ENCODE measurements at places on chromosomes 7 and 10.

DNA sequence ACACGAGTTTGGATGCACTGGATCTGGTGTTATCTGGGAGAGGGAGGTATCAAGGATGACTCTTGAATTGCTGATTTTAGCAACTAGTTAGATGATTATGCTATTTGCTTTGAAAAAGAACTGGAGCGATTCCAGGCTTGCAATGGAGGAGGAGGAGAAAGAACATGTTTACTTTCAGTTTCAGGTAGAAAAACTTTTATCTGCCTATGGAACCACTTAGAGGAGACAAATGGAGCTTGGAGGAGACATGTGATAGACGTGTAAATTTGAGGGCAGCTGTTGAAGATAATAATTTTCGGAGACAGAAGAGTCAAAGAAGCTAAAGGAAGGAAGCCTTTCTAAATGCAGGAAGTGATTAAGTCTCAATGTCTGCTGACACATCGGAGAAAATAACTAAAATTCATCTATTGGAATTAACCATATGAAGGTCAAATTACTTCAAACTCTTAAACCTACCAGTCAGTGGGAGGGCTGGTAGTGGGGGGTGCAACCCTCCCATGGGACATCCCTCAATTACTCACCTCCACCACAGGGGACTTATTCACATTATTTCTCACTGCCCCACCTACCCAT lies 56.4 kb upstream of the GNAI1 start:
- no peak for DNase-seq

DNA sequence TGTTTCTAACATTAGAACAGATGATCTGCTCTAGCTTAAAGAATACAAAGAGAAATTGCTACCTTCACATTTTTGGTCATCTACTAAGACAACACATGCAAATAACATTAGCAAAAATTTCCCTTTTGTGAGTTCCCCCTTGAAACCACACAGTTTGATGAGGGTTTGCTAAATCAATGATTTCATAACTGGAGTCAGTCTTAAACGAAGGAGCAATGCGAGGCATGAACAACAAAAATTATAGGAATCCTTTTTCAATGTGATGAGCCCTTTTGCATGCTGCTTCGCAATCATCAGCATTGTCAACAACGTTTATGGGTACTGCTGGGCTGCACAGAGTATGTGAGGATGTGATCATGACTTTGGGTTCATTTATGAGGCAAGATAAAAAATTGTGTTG lies 286.4 kb downstream of the C7orf25 start:
- DNase-seq, result no peak

- no peak for DNase-seq
Measured at GRCh38 chr7:149627911-149628310, 130.3 kb upstream of the ZNF746 start.

GRCh38 chr7:6392712-6393666 lies 54.8 kb downstream of the DAGLB start:
- DNase-seq, result no peak

DNA sequence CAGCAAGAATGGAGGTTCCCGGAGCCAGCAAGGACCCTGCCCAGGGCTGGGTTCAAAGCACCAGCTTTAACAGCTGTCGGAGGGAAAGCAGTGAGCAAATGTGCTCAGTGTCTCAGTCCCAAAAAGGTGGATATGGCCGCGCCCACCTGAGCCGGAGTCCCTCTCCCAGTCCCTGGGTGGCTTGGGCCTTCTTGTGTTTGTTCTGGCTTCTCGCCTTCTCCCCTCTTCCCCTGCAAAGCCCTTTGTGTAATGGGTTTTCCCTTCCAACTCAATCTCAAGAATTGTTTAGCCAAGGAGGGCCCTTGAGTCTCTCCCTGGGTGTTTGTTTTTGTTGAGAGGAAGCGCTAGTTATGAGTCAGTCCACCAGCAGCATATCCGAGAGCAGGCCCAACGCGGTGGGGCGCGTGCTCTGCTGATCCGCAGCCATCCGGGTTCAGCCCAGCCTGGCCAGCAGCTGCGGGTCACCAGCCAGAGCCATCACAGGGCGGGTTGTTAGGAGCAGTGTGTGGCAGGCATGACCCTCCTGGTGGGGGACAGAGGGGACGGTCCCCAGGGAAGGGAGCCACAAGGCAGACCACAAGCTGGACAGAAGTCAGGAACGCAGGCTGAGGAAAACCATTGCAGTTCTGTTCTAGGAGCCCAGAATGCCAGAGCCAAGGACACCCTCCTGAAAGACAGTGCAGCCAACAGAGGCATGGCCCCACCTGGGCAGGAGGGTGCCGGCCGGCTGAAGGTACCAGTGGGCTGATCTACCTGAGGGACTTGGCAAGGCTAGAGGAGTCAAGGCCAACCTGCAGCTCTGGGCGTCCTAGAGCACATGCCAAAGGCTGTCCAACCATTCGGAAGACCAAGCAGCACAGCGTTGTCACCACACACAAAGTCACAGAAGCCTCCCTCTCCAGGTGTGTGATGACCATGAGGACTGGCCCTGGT lies 21.3 kb downstream of the CALML3 start:
- no peak for DNase-seq

DNA sequence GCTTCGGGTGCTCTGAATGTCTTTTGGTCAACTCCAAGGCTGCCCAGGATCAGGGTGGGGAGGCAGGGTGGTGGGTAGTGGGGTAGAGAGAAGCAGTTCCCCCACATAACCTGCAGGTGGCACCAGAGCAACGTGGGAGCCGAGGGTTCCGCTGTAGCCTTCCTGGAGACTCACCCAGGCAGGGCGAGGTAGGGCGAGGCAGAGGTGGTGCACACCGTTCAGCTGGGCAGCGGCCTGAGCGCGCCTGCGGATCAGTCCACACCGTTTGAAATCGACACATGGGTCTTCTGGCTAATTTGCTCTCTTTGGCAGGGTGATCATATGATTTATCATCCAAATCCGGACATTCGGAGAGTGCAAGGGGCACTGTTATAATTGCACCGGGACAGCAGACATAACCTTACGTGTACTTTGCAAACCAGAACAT lies 41.4 kb upstream of the MAP3K8 start:
- peak; percentile 18 for DNase-seq

- DNase-seq, result peak; percentile 58
Measured at GRCh38 chr10:73589563-73590126, 1.5 kb downstream of the USP54 start.

DNA sequence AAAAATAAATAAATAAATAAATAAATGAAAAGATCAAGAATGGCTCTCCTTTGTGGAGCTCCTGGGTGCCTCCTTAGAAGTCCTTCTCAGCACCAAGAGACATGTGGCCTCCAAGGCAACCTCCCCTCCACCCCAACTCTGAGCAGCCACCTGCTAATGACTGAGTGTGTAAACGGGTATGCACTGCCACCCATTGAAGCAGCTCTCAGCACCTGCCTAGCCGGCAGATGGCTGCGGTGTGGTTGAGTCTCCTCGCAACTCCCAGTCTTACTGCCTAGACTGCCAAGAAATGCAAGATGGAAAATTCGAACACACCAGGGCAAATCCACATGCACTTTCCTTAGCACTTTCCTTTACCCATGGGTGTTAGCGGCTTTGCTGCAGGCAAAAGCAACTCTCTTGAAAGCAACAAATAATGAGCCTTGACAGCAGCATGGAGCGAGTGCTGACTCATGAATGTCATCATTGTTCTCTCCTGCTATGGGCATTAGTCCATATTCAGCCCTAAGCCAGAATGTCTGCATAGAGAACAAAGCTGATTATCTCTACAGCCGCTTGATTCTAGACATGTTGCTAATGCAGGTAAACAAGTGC lies 913.9 kb upstream of the AUTS2 start:
- DNase-seq, result no peak

DNA sequence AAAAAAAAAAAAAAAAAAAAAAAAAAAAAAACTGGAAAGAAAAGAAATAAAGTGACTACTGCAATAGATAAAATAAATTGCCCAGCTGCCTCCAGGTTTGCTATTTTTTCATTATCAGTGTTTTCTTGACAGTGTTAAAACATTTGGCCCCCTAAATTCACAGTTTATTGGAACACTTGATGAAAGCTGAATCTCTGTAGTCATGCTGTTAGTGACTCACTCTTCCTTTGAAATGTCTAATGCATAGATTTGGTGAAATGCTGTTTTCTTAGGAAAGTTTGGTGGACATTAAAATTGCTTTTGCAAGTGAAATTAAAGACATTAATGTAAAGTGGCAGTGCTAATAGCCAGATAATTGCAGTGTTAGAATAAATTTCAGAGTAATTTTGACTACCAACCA lies 785.2 kb downstream of the NRG3 start:
- DNase-seq, result no peak

- no peak for DNase-seq
Measured at GRCh38 chr10:126061526-126061925, 165.2 kb downstream of the FANK1 start.

- no peak for DNase-seq
Measured at GRCh38 chr7:66099232-66099550, 15.5 kb upstream of the CRCP start.

GRCh38 chr7:143126146-143126545 lies 5.7 kb upstream of the PIP start:
- DNase-seq, result no peak

DNA sequence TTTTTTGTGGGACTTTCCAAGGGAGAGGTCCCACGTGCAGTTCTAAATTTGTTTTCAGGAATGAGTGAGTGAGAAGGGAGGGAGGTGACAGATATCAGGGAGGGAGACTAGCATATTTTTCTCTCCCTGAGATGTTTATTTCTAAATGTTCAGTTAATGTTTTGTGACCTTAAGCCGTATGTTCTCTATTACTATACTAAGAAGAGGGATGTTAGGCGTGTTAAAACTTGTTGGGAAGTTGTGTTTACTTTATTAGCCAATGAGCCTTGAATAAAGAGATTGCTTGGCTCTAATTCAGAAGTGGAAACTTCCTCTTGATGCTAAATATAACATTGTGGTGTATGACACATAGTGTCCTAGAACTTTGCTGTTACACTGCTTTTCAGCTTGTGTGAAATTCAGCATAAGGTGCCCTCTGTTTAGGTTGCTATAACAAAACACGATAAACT lies 37.3 kb downstream of the DNAH11 start:
- DNase-seq, result no peak

- DNase-seq, result no peak
Measured at GRCh38 chr7:78234634-78235033, 436.1 kb downstream of the PHTF2 start.

GRCh38 chr10:95503001-95503400 lies 58.2 kb downstream of the SORBS1 start:
- no peak for DNase-seq

- no peak for DNase-seq
Measured at GRCh38 chr7:100170101-100170897, 1.9 kb upstream of the GAL3ST4 start.

- DNase-seq, result peak; percentile 75
Measured at GRCh38 chr10:73096041-73096448, 621 bp downstream of the P4HA1 start.

DNA sequence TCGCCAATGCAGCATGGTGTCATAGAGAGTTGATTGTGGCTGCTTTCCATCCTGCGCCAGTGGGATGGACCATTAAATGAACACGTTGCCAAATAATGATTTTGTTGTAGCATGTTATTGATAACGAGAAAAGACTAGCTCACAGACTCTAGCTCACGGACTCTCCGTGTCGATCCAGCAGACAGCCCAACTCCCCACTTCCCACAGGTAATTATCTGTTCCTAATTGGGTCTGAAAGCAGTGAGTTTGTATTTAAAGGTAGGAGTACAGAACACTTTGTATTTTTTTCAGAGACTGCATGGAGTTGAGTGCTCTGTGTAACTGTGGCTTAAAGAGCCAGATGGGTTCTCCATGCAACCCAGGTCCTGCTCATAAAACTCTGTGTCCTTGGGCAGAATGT lies 1250.5 kb downstream of the TYW1 start:
- no peak for DNase-seq

DNA sequence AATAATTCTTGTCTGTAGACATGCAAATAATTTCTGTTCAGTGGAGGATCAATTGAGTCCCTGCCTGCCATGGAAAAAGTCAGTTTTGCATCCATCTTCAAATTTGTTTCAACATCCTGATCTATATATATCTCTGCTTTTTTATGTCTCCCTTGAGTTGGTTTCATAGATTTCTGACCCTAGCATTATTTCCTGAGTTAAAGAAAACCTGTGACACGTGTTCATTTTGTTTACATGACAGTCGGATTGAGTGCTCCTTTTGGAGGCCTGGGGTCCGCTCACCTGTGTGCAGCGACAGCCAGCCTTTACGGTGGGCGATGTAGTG lies 674 bp downstream of the MRPS24 start:
- no peak for DNase-seq

DNA sequence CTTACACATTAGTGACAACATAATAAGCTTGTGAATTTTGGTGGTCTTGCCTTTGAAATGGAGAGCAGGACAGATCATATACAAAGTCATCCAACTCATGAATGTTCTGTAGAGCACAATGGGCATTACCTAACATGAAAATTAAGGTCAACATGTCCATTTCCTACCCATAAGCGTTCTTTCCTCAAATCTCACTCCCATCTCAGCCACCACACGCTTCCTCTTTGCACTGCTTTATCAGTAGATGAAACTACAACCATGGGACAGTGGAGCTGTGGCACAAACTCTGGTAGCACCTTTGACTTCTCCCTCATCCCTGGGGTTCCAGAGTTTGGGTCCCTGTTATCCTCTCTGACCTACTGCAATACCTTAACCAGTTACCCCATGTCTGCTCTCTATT lies 2.2 kb downstream of the PON2 start:
- no peak for DNase-seq

- no peak for DNase-seq
Measured at GRCh38 chr10:77398986-77399755, 238.4 kb downstream of the KCNMA1 start.

- DNase-seq, result no peak
Measured at GRCh38 chr10:122140941-122141623, 130.0 kb upstream of the BTBD16 start.

DNA sequence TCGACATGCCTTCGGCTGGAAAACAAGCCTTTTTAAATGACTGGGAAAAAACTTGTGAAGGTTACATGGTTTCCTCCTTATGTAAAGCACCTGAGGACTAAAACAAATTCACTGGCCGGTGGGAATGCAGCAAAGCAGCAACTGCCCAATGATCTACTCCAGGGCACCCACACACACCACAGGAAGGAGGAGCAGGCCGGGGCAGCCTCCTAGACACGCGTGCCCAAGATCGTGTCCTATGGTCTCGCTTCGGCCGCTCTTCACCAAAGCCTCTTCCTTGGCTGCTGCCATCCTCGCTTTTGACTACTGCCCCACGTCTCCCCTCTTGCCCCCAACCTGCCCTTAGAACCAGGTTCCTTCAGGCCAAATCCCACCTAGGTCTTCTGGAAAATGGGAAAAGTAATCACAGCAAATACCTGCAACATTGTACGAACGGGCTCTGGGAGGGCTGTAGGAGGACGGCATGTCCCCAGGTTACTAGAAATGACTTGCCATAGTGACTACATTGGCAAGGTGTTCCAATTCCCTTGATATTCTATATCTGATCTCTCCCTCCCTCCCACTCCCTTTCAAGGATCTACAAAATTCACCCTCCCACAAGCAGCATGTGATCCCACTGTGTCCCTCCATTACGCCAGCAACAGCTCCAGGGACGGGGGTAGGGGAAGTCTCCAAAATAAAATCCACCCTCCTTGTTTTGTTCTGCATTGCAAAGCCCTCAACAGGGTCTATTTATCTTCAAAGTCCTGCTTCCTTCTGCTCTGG lies 84.9 kb downstream of the RNF216 start:
- DNase-seq, result no peak

GRCh38 chr10:3470191-3470590 lies 297.6 kb upstream of the PITRM1 start:
- DNase-seq, result no peak

Data from nucleus accumbens (tissue), 56 donors.